NCI-H2171 treated with DMSO at 0.1 percent for 48 hours (cell line): ENCODE measurements at places on chromosomes 5 and 9.

DNA sequence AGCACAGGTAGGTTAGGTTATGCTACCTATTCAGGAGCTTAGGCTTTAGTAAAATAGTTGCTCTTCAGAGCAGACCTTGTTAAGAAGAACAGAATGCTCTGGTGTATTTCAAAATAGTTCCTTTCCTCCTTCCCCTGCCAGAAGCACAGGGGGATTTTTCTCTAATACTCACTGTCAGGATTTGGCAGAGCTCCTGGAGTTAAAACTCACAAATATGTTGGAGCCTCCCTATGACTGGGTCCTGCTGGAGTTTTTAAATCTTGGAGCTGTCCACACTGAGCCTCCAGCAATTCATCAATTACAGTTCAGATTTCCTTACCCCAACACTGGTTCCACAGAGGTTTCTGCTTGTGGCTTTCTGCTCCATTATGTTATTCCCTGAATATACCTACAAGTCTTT is 1233.8 kb upstream of the WWC1 start:
- no peak for DNase-seq

DNA sequence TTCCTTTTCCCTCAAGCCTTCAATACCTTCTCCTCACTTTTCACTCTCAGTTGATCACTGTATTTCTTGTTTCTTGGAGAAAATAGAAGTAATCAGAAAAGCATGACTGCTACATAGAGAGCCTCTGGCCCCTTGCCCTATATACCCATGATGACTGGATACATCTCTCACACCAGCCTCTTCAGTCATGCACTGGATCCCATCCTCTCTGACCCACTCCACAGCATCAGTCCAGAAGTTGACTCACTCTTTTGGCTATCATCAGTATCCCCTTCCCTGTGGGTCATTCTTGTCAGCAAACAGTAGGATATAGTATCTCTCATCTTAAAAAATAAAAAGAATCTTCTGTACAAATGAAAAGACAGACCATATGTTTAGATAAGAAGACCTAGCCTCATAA is 32.9 kb downstream of the PTCD2 start:
- DNase-seq: peak; percentile 3

- DNase-seq: no peak
Observed at GRCh38 chr5:7321724-7322123, 74.2 kb upstream of the ADCY2 start.

DNA sequence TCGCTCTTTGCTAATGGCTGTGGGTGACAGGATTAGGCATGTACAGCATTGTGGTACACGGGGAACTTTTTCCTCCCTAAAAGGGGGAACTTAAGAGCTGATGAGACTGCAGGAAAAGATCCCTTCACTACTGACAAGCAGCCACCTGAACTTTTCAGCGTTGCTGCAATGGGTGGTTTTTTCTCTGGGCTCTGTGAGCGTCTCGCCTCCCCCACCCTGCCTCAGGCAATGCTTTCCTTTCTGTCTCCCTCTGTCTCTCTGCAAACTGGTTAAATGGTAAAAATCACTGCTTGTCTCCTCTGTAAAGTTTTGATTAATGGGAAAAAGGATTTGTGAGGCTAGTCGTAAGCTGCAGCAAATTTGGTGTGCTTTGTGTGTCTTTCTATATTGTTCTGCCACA is 20.3 kb downstream of the HSD17B3 start:
- DNase-seq: no peak

DNA sequence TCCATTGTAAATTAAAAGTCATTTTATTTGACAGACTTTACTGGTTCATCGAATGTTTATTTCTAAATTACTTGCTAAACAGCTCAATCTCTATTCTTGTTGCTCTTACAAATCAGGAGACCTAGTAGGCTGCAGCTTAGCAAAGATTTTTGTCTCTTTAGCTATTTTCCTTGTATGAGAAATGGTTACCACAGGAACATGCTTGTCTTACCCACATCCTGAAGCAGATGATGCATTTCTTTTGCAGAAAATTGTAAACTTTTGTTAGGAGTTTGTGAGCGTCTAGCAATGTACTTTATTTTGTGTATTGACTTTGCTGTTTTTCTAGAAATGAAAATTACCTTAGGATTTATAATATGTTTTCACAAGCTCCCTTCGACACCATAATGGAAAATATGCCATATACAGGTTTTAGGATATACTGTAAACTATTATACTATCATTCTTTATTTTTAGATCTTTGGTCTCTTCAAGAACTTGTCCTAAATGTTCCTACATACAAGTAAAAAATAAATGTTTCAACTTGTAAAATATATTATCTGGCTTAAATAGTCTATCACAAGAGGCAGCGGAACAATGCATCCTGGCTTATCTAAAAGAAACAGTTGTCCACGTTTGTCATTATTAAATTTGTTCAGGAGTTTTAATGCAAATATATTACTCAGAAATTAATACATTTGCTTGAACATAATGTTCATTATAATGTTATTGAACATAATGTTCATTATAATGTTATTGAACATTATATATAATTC is 54.1 kb downstream of the SPEF2 start:
- no peak for DNase-seq

DNA sequence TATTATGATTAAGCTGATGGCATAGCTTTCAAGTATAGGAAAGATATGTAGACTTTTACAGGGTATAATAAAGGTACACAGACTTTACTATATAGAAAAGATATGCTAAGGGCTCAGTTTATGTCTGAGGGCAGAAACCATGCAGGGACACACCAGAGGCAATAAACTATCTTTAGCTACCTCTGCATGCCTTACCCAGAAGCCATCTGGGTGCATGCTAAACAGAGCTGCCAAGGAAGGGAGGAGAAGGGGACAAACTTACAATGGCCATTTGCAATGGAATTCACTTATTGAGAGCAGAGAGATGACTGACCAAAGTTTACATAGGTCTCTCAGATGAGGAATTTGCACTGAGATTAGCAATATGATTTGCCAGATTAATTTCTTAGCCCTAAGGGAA is 143.1 kb upstream of the NR4A3 start:
- DNase-seq: no peak

GRCh38 chr9:78439190-78439865 is 142.4 kb downstream of the PSAT1 start:
- peak; percentile 78 for DNase-seq

DNA sequence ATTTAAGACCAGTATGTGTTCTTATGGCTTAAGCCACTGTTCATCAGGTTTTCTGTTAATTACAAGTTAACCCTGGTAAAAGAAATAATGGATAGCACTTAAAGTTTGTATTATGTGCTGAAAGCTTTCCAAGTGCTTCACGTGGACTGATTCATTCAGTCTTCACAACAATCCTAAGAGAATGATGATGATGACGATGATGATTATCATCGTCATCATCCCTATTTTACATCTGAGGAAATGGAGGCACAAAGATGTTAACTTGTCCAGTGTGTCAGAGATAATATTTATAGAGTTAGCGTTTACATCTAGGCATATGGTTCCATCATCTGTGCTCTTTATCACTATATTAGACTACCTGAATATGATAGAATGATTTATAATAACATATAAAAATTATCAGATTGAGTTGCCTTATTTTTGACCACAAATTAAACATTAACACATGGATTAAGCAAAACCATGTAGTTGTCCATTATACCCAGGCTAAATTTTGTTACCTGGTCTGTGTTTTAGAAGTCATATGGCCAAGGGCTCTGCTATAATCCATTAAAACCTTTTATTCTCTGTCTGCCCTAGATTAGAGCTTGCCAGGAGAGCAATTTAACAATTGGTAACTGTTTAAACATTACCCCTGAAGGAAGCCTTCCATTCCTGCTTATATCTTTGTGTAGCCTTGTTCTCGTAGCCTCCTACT is 102.3 kb upstream of the MAP3K1 start:
- no peak for DNase-seq

DNA sequence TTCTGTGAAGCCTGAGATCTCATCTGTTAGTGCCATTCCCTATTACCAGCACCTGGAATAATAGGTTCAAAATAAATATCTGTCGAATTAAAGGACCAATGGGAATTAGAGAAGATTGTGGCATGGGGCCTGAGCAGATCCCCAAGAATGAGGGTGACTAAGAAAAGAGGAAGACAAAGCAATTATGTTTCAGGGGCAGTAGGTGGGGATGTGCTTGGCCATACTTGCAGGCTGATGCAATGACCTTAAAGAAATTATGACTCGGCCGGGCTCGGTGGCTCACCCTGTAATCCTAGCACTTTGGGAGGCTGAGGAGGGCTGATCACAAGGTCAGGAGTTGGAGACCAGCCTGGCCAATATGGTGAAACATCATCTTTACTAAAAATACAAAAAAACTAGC is 562.8 kb downstream of the PTPRD start:
- DNase-seq: no peak

GRCh38 chr5:154972476-154973080 is 31.7 kb downstream of the MRPL22 start:
- peak; percentile 35 for DNase-seq

DNA sequence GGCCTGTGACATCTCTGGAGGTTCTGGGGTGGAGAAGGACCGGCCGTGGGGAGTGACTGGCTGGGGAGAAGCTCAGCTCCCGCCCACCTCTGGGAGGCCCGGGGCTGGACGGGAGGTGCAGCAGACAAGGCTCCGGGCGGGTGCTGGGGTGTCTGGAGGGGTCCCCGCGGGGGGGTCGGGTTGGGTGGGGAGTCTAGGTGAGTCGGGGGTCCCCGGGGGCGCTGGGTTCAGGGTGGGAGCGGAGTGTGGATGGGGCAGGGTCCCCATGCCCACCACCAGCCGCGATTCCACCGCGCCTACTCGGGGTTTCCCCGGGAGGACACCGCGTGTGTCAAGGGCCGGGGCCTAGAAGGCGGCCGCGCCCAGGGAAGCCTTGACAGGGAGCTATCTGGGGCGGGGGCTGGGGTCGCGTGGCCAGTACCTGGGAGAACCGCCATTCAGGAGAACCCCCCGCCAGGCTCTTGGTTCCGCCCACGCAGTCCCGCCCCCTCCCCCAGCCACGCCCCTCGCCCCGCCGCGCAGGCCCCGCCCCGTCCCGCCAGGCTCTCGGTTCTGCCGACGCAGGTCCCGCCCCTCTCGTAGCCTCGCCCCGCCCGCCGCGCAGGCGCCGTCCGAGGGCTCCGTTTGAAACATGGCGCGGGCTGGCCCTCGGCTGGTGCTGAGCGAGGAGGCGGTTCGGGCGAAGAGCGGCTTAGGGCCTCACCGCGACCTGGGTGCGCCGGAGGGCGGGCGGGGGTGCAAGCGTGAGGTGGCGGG is at the start of gene CEP72:
CEP72 (plus strand) TSS at position 610 of the 756 bp plus-strand sequence; CDS start at position 632, 22 bp downstream.
- peak; percentile 91 for DNase-seq

DNA sequence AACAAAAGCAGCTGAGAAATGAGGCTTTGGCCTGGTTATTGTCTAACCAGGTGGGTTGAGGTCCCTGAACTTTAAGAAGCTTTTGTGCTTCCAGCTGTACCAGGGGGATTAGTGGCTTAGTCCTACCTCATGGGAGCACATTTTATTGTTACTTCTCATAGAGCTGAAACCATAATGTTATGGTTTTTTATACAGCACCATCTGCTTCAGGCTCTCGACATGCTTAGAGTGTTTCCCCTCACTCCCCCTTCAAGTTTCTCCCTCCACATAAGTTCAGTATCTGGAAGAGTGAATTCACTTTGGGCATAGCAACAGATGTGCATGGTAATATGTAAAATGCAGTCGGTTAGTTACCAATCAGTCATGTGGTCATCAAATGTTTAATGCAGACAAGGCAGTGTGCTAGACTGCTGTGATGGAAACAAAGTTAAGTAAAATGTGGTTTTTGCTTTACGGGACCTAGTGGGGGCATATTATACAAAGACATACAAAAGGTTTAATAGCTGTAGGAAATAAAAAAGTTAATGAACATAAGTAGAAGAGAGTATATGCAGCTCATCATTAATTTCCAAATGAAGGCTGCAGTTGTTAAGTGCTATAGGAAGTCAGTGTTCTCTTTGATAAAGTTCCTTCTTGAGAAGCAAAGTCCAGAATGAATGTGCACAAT is 95.9 kb upstream of the SPRY4 start:
- peak; percentile 90 for DNase-seq

DNA sequence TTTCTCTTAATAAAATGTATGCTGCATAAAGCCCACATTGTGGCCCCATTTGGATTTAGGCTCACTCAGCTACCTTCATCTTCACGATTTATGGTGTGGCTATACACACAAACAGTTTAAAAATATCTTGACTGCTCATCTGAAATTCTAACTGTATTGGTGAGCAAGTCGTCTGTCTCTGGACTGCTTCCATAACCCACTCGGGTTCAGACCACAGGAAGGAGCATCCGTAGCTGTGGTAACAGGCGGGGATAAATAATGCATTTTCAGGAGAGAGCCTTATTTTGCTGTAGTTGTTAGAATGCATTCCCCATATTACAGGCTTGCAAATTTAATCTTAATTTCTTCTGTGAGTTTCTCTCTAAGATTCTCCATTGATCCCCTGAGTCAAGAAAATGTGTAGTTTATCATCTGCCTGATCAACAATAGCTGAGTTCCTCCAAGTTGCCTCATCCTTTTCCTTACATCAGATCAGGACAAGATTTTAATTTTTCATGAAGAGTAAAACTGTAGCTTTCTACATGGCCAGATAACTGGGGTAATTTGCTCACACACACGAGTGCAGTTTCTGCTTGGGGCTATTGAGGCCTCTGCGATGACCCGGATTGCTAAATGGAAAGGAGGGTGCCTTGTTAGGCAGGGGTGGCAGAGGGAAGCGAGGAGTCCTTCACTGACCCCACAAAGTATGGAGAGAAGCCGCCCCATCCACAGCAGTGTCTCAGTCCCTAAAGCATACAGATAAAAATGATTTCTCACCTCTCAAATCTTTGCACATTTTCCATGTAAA is 133.9 kb downstream of the FSTL4 start:
- DNase-seq: no peak

DNA sequence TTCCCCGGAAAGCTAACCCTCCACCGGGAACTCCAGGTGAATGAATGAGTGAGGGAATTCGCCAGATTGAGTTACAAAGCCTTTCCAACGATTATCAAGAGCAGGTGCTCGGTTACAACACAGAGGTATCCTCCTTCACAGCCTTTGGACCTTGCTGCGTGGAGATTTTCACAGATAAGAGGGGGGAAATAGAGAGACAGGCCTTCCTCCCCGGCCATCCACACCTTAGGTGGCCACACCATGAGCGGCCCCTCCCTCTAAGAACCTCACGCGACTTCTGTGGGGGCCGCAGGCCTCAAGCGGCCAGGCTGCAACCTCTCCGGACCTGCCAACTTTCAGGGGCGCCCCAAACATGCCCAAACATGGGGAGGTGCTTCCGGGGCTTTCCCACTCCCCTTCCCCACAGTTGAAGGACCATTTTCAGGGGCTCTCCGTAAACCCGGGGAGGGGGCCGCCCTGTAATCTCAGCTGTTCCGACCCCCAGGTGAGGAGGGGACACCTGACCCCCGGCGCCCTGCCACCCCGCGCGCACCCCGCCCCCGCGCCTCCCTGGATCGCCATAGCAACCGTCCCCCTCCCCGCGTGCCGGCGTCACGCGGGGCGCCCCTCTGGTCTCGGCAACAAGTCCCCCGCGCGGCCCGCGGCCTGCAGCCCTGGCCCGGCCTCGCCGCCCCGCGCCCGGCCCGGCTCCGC is 603 bp downstream of the DENND1A start:
- DNase-seq: peak; percentile 21
